ENCODE measurements at places on chromosomes 5 and 9. TPM values are rescaled to one million over a fixed set of nuclear protein-coding genes. Genes with fewer than 3 reads are reported as not detected.

MYMK gene
- not detected for total RNA-seq

CARTPT gene
- not detected for total RNA-seq

RAB3C gene
- not detected for total RNA-seq

ACTBL2 gene
- not detected for total RNA-seq

PCDHGA9 gene
- total RNA-seq: 0.08 TPM

CAPSL gene
- not detected for total RNA-seq

SPAG8 gene
- 0.76 TPM for total RNA-seq

TAF11L13 gene
- total RNA-seq: not detected

ALDH1A1 gene
- total RNA-seq: 5,595 TPM

BARX1 gene
- 12.3 TPM for total RNA-seq
